HT1080 (cell line): ENCODE measurements at places on chromosomes 16 and 17. TPM values are rescaled to one million over a fixed set of nuclear protein-coding genes. Genes with fewer than 3 reads are reported as not detected.

GRCh38 chr17:302300-302698 is 50.3 kb downstream of the RPH3AL start:
- DNase-seq = no peak

The NPIPA7 gene
- total RNA-seq = 0.43 and 4.8 TPM in 2 replicates

The TM4SF5 gene
- total RNA-seq = not detected in 2 replicates

The TERB1 gene
- total RNA-seq = not detected in 2 replicates

DNA sequence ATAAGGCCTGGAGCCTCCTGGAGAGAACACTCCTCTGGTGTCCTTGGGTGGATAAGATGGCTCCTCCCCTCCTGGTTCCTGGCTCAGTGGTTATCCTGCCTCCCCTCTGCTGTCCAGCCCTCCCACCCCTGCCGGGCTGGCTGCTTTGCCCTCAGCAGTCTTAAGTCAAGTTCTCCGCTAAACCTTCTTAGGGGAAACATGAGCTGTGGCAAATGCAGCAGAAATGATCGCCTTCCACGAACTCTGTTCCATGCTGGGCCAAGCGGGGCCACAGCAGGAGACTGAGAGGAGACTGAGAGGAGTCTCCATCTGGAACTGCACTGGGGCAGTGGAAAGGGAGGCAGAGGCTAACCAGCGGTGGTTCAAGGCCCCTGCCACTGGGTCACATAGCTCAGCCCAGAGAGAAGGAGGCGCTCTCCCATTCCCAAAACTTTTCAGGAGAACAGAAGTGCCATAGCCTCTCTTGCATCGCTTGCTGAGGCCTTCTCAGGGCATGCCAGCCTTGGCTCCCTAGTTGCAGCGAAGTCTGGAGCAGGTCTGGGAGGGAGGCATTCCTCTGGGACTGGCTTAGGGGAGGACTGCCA is 26.9 kb downstream of the TNS4 start:
- no peak for DNase-seq

DNA sequence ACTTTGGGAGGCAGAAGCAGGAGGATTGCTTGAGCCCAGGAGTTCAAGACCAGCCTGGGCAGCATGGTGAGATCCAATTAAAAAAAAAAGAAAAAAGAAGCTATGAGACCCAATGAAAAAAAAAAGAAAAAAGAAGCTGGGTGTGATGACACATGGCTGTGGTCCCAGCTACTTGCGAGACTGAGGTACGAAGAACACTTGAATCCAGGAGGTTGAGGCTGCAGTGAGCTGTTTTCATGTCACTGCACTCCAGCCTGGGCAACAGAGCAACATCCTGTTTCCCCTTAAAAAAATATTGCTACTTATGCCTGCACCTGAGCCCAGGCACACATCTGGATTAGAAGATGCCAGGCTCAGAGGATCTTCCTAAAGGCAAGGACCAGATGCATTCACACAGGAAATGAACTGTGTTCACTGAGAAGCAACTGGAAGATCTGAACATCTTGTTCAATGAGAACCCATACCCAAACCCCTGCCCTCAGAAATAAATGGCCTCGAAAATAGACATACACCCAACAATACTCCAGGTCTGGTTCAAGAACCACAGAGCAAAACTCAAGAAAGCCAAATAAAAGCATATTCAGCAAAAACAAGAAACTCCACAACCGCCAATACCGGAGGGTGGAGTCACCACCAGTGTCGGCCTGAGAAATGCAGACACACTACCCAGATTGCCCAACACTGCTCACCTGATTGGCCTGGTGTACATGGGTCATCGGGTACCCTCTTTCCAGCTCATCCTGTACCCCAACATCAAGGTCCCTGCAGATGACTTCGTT is 4.4 kb downstream of the RNF135 start:
- DNase-seq = no peak

The FAM83G gene
- total RNA-seq = 20.2 and 21.0 TPM in 2 replicates

DNA sequence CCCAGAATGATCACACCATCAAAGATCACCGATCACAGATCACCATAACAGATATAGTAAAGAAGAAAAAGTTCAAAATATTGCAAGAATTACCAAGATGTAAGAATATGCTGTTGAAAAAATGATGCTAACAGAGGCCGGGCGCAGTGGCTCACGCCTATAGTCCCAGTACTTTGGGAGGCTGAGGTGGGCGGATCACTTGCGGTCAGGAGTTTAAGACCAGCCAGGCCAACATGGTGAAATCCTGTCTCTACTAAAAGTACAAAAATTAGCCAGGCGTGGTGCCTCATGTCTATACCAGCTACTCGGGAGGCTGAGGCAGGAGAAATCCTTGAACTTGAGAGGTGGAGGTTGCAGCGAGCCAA is 53.2 kb downstream of the CPPED1 start:
- no peak for DNase-seq

DNA sequence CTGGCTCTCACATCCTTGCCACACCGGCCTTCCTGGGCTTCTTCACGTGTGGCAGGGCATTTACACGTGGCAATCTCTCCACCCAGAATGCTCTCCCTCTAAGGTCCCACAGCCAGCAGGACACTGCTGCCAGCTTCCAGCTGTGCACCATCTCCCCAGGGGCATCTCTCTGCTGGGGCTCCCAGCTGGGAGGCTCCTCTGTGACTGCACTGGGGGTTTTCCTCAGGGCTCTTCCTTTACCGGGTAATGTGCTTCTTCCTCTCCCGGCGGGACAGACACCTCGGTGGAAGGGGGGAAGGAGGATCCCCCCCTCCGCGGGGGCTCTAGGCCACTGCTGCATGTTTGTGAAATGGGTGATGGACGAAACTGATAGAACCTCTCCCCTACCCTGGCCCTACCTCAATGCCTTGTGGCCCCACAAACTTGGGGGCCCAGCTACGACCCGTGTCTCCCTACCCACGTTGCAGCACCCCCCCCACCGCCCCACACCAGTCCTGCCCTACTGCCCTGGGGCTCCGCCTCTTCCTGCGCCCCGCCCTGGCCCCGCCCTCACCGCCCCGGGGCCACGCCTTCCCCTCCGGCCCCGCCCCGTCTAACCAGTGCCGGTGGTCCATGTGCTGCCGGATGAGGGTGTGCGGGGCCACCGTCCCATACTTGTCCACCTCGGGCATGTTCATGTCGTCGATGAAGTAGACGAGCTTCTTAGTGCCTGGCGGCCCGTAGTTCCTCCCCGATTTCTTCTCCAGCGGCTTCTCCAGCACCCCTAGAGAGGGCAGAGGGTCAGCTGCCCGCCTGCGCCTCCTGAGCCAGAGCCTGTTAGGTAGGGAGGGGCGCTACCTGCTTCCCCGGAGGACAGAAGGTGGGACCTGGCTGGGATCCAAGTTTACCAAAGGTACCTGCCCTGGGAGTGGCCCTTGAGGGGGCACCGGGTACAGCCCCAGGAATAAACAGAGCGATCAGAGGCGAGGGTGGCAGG is 92.6 kb downstream of the DNAH17 start:
- DNase-seq = no peak

The PRAC1 gene
- not detected in 2 replicates for total RNA-seq

The CACNG5 gene
- not detected in 2 replicates for total RNA-seq

DNA sequence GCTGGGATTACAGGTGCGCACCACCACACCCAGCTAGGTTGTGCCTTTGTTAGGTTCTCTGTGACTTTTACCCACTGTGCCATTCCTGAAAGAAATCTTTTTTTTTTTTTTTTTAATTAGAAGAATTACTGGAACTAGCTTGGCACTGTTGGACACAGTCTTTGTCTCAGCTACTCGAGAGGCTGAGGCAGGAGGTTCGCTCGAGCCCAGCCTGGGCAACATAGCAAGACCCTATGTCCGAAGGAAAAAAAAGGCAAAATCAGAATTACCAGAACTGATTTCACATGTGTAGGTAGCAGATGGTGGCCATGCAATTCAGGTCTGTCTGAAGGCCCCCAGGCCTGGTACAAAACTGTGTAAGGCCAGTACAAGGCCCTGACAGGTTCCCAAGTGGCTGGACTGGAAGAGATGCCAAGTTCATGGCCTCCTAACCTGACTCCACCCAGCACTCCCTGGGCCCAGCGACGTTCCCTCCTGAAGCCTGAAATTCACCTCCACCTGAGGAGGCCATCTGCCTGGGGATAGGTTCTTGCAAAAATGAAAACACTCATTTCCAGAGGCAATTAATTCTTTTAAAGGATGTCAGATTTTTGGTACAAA is 23.0 kb downstream of the CARHSP1 start:
- no peak for DNase-seq
